ENCODE measurements at places on chromosomes 16 and 17.
A peak's percentile ranks its signal among the peaks of the same experiment; 100 is the strongest.

GRCh38 chr16:57529391-57530103, 6.8 kb downstream of the CCDC102A start:
- peak; percentile 6 for DNase-seq

DNA sequence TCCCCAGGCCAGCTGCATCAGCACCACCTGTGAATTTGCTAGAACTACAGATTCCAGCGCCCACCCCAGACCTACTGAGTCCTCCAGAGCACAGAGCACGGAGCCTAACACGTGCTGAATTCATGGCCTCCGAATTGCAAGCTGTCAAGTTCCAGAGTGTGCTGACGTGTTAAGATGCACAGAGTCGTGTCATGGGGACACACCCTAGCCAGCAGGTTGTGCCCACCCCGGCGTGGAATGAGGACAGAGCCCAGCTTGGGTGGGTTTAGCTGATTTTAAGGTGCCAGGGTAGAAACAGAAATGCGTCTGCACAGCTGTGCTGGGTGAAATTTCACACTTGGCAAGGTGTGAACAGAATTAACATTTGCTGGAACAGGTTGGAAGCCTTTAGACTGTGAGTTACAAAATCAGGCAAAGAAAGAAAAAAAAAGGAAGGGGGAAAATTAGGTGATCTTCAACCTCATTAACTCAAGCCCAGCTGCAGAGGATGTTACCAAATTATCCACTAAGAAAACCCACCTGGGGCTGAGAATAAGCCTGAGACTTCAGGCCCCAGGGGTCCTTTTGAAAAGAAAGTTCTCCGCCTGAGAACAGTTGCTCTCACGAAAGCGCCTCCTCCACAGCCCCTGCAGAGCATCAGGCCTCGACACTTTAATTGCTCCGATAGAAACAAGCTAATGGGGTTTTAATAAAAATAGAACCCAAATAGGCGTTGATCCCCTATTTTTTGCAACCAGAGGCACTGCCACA, 27.1 kb downstream of the GINS3 start:
- no peak for DNase-seq

- no peak for DNase-seq
Observed at GRCh38 chr16:1940273-1941161, 2.5 kb downstream of the MSRB1 start.

- peak; percentile 62 for DNase-seq
Observed at GRCh38 chr17:66904760-66905624, 59.5 kb upstream of the CACNG4 start.

DNA sequence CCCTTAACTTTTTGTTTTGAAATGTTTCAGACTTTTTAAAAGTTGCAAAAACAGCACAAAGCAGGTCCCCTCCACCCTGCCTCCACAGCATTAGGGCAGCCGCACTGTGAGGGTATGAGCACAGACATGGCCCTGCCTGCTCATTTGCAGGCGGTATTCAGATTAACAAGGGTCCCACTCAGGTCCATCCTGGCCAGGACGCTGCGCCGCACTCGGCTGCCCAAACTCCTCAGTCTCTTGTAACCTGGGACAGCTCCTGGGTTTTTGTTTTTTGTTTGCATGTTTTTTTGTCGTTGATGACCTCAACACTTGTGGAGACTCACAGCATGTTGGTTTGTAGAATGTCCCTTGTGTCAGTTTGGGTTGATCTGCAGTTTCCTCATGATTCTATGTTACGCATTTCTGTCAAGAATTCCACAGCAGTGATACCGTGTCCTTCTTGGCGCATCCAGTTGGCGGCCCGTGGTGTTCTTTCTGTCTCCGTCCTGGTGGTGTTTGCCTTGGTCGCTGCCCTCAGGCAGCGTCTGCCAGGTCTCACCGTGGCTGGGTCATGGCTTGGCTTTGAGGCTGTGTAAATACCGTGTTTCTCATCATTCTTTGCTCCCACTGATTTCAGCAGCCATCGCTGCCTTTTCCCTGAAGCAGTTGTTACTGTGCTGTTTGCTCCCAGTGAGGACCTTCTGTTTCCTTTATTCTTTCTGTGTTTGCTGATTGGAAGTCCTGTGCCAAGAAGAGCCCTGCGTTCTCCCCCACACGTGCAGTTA, 18.5 kb downstream of the CRAMP1 start:
- DNase-seq, result no peak

DNA sequence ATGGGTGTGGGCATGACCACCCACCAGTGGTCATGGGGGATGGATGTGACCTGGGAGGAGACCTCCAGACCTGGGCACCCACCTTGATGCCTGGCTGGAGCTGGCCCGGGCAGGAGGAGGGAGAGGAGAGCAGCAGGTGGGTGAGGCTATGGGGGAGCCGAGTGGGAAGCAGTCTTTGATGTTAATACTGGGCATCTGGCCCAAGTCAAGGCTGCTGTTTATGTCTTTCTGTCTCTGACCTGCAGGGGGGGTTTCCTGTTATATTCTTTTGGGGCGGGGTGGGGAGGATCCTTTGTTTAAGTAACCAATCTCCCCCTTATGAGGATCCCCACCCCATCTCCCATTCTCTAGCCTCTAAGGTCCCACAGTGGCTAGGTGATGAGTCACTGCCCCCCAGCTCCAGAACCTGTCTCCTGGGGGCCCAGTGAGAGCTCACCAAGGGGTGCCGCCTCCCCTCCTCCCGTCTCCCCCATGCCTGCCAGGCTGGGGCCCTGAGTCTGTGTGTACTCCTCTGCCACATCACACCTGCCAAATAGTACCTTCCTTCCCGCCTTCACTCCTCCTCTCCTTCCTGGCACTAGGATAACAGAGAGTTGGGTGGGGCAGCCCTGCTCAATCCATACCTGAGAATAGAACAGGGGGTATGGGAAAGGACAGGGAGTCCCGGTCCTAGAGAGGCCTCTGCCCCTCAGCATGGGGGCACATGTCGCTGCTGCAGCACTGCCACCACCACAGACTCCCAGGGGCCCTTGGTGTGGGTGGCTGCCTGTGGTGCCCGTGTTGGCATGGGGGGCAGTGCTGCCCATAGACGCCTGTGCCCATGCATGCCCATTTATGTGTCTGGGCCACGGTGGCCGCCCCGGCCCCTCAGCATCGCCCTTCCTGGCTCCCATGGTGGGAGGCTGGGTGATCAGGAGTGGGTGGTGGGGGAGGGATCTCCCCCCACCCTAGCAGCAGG, 7.3 kb downstream of the THRA start:
- no peak for DNase-seq

- DNase-seq, result no peak
Observed at GRCh38 chr17:47299239-47299910, 24.4 kb upstream of the EFCAB13 start.

DNA sequence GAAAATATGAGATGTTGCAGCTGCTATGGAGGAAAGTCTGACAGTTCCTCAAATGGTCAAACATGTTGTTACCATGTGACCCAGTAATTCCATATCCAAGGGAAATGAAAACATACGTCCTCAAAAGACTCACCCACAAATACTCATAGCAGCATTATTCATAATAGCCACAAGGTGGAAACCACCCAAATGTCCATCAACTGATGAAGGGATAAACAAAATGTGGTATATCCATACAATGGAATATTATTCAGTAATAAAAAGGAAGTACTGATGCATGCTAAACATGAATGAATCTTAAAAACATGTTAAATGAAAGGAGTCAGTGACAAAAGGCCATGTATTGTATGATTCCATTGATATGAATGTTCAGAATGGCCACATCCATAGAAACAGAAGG, 140.2 kb downstream of the PITPNC1 start:
- DNase-seq, result no peak

DNA sequence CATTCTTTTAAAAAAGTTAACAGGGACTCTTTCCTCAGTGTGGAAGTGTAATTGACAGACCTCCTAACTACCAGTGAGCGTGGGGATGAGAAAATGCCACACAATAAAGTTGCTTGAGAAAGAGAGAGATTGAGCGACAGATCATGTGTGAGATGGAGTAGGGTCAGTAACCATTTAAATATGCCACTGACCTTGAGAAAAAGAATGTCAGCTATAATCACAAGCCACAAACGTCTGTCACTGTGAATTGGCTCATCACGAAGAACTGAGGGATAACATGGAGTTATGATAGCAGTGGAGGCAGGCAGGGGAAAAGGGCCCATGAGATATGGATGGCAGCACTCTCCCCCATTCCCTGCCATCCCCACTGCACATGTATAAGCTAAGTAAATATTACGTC, 253.9 kb downstream of the SLC39A11 start:
- DNase-seq, result no peak

DNA sequence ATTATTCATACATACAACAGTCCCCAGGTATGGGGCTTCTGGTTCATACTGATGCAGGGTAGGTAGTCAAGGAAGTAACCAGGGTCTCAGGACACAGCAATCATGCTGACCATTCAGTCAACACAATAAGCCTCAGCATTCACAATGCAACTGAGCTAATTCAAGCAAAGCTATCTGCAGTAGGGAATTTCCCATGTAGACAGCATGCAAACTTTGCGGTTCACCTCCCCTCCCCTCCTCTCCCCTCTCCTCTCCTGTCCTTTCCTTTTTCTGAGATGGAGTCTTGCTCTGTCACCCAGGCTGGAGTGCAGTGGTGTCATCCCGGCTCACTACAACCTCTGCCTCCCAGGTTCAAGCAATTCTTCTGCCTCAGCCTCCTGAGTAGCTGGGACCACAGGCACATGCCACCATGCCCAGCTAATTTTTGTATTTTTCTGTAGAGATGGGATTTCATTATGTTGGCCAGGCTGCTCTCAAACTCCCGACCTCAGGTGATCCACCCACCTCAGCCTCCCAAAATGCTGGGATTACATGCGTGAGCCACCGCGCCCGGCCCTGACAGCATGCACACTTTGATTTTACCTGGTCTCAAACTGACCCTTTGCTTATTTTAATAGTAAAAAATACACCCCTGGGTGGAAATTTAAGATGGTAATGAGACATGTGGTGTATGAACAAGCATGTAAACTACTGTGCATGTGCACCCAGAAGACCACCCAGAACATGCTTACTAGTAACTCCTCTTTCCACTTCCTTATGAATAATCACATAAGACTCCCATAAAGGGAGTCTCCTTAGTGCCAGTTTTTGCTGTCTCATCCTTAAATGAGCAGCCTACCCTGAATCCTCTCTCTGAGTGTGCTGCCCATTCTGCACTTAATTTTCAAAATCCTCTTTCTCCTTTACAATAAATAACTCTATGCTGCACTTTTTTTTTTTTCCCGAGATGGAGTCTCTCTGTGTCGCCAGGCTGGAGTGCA, 9.3 kb upstream of the RNF135 start:
- DNase-seq, result no peak

GRCh38 chr17:75843577-75844529, at the start of gene UNC13D:
UNC13D (minus strand) TSS chr17:75844404; CDS start chr17:75844337, 67 bp downstream.
- DNase-seq, result no peak

Data from right kidney (tissue), 9 donors.